ENCODE measurements at places on chromosomes 1 and 21.

DNA sequence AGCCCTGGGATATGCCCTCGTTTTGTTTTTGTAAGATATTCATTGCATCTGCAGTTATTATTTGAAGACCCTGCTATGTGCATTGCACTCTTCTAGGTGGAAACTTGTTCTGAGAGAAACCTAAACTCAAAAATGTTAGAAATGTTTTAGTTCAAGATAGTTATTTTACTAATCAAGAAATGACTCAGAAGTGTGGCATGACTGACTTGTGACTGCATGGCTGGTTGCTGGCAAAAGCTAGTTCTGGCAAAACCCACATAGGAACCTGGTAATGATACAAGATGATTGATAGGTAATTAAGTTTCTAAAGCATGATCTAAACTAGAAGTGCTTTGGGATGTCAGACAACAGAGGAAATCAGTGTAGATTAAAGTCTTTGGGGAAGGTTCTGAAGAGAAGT lies 33.8 kb upstream of the NFASC start:
- DNase-seq, result no peak

DNA sequence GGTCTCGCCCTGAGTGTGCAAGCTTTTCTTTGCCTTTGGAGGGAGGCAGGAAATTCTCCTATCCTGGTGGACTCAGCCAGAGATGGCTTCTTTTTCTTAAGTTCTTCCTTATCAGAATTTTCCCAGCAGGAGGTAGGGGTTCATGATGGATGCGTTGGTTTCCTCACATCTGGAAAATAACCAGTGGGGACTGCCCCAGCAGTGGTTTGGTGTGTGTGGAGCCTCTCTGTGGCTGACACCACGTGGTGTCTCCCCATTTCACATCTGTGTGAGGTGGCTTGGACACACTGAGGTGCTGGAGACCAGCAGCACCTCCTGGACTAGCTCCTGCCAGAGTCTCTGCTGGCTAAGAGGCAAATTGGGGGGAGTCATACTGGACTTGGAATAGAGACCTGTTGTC lies 32.6 kb downstream of the B3GALT5 start:
- no peak for DNase-seq

GRCh38 chr1:99573431-99574217 lies 72.3 kb upstream of the PALMD start:
- DNase-seq, result no peak

GRCh38 chr1:18948913-18949685 lies 7.4 kb downstream of the IFFO2 start:
- no peak for DNase-seq

DNA sequence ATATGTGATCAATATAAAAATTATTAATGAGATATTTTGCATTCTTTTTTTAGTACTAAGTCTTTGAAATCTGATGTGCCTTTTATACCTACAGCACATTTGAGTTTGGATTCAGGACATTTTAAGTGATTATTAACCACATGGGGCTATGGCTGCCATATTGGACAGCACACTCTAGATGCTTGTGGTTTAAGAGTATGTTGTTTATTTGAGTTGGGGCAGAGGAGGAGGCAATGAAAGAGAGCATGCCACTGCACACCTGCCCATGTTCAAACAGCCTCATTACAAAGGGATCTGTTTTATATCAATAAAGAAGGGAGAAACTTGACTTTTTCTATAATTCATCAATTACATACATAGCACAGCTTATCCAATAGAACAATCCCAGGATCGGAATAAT lies 99.4 kb upstream of the EDEM3 start:
- no peak for DNase-seq

- DNase-seq, result no peak
These were observed 67.5 kb upstream of the RGS7 start for GRCh38 chr1:241424480-241424971.

DNA sequence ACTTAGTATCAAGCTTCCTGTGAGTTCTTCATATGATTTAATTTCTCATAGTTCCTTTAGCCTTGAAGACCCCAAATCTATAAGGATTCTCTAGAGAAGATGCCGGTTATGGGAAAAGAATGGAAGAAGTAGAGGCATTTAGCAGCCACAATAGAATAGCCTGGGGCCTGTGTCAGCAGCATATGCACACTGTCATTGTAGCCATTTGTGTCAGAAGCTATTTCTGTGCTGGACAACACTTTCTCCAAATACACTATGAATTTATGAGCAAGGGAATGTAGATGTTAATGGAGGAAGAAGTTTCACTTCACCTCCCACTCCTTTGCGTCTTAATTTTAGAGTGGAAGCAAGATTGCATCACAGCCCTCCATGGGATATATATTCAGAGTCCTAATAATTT lies 17.4 kb downstream of the JAM2 start:
- no peak for DNase-seq
